ENCODE measurements at places on chromosomes 3 and 15.

GRCh38 chr15:78691851-78692421, 50.9 kb upstream of the CHRNB4 start:
- H3K4me1 ChIP-seq = no peaks in the 10 kb centered on the region
- no peaks in the 10 kb centered on the region for H3K27me3 ChIP-seq
- DNase-seq = no peak

DNA sequence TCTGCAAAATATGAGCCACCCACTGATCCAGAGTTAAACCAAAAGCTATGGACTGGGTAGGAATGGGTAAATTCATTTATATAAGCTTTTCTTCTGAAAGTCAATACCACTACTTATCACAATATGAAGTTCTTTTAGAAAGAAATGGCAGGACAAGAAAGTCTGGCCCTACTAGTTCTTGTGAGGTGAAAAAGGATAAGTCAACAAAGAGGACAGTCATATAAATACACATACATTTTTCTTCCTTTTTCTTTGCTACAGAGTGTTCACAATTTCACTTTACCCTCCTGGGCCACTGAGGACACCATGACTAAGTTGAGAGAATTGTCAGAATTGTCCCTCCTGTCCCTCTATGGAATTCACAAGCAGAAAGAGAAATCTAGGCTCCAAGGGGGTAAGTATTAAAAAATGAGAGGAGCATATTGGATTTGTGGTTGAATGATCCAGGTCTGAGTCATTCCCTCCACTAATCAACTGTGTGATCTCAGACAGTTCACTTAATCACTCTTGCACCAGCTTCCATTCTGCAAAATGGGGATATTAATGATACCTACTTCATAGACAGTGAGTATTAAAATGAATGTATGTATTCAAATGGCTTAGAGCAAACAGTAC, 27.6 kb downstream of the ACP3 start:
- no peak overlapping the region for H3K4me3 ChIP-seq
- no peak for DNase-seq
- H3K27me3 ChIP-seq = no peaks in the 10 kb centered on the region
- no peak overlapping the region for H3K27ac ChIP-seq
- no peaks in the 10 kb centered on the region for H3K36me3 ChIP-seq
- H3K4me1 ChIP-seq = no peaks in the 10 kb centered on the region

DNA sequence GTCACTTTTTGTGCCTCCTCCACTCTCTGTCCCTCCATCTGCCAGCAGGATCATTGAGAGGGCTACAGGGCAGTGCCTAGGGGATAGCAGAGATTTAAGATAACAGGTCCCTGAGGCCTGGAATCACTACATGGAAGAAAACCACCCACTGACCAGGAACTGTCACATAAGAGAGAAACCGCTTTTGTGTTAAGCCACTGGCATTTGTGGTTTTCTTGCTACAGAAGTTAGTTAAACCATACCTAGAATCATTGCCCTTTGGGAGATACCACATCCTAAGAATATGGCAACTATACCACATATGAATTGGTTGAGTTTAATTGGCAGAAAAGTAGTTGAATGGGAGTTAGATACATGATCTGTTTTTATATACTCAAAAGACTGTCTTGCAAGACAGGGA, 112.8 kb upstream of the LPP start:
- H3K36me3 ChIP-seq = no peaks in the 10 kb centered on the region
- H3K4me3 ChIP-seq = no peak overlapping the region
- H3K27me3 ChIP-seq = no peaks in the 10 kb centered on the region
- no peak for DNase-seq
- peaks cover 7% of the 10 kb centered on the region for H3K4me1 ChIP-seq

GRCh38 chr3:4799266-4800256, 179.7 kb upstream of the BHLHE40 start:
- H3K36me3 ChIP-seq = peaks cover 88% of the 10 kb centered on the region
- H3K27ac ChIP-seq = no peak overlapping the region
- no peak for DNase-seq
- H3K27me3 ChIP-seq = no peaks in the 10 kb centered on the region
- no peak overlapping the region for H3K4me3 ChIP-seq

- H3K27me3 ChIP-seq = no peaks in the 10 kb centered on the region
- H3K4me3 ChIP-seq = no peak overlapping the region
- H3K36me3 ChIP-seq = no peaks in the 10 kb centered on the region
- DNase-seq = no peak
Measured at GRCh38 chr3:187946163-187946691, 201.0 kb upstream of the BCL6 start.
